PC-3 (cell line): ENCODE measurements at places on chromosomes 13 and 19. TPM values are rescaled to one million over a fixed set of nuclear protein-coding genes. Genes with fewer than 3 reads are reported as not detected.

GRCh38 chr19:4861147-4861546, 6.3 kb downstream of the PLIN3 start:
- peak; percentile 19 for DNase-seq

GRCh38 chr19:46412650-46413261, 608 bp downstream of the CCDC8 start:
- no peak for DNase-seq

- peak; percentile 99 for DNase-seq
Observed at GRCh38 chr19:13398780-13399726, 107.2 kb downstream of the CACNA1A start.

- no peak for DNase-seq
Observed at GRCh38 chr13:65473196-65473595, 1756.9 kb downstream of the PCDH9 start.

- DNase-seq, result peak; percentile 84
Observed at GRCh38 chr19:46866407-46867136, 5.8 kb downstream of the ARHGAP35 start.

- no peak for DNase-seq
Observed at GRCh38 chr13:114077099-114077932, 55.1 kb downstream of the RASA3 start.

DNA sequence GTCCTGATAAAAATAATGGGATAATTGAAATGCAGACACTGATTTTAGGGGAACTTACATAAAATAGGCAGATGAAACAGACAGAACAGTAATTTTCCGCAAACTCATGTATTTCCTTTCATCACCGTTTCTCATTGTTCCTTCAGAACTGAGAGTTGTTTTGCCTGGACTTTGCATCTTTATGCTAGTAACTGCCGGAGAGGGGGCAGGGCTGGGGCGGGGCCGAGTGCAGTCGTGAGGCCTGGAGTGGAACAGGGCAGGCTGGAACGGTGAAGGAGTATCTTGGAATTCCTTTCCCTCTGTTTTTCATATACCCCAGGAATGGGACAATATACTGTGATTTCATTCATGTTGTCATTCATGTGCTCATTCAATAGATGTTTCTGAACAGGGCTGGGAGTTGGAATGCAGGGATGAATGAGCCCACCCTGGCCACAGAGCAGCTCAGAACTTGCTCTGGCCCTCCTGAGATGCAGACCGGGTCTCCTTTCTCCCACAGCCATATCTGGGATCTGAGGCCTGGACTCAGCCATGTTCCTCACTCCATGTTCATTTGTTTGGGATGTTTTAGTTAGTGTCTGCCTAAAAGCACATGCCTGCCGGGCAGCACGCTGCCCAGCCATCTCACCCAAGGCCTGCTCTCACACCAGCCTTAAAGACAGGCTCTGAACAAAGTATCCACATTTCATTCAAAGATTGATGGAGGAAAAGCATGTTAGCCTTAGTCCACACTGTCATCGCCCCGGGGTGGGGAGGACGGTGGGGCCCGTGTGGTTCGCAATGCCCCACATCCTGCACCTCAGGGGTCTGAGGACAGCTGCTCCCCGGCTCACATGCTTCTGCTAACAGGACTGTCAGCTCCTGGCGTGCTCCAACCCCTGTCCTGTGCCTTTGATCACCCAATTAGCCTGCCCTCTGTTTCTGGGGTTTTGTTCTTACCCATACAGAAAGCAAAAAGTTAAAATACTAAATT, 92.9 kb downstream of the SOX1 start:
- no peak for DNase-seq

DNA sequence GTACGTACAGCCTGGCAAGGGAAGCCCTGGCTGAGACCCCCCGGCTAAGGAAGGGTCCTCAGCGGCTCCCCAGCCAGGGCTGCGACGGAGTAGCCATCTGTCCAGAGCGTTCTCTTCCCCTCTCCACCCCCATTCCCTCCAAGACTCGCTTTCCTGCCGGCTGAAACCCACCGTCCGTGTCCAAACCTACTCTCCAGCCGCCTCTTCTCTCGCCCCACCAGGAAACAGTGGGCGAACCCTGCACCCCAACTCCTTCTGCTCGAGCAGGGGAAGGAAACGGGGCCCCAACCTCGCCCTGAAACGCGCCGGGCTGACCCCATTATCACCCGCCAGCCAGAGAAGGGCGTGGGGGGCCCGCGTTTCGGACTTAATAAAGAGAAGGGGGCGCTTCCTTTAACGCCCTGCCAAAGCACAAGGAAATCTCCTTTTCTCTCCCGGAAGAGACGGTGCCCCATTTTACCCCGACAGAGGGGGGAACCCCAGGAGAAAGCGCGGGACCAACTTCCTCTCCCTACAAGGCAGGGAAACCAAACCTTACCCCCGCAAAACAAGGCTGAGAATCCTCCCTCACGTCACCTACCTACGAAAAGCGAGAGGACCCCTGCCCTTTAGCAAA, 2.5 kb downstream of the ZC3H4 start:
- no peak for DNase-seq

DNA sequence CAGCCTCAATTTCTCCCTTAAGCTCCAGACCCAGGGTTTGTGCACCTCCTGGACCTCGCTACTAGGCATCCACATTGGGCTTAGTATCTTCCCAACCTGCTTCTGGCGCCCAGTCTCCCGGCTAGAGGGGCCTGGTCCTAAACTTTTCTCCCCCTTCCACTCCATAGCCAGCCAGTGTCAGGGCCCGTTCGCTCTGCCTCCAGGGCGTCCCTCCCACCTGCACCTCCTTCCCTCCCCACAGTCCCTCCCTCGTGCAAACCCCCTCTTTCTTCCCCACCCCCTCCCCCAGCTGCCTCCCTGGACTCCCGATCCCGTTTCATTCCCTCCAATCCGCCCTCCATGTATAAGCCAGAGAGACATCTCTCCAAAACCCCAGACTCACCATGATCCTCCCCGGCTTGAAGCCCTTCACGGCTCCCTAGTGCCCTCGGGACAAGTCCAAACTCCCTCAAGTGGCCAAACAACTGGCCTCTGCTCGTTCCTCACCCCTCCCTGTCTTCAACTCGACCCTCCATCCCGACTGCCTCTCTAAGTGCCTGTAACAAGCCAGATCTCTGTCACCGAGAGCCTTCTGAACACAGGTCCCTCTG, 997 bp upstream of the SAMD4B start:
- peak; percentile 9 for DNase-seq

- no peak for DNase-seq
Observed at GRCh38 chr19:3733549-3734309, 25.5 kb downstream of the TJP3 start.

- DNase-seq, result peak; percentile 75
Observed at GRCh38 chr19:1000095-1000494, at the start of gene GRIN3B. Gene GRIN3B, plus strand, starts transcription at chr19:1000419. Its CDS starts 19 bp downstream, at chr19:1000438.

DNA sequence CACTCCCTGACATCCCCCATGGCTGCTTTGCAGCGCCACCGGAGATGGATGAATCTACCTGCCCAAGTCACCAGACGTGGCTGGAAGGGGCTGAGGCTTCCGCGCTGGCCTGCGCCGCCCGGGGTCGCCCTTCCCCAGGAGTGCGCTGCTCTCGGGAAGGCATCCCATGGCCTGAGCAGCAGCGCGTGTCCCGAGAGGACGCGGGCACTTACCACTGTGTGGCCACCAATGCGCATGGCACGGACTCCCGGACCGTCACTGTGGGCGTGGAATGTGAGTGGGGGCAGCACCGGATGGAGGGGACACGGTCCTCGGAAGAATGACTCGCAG, 4.6 kb downstream of the ICAM5 start:
- DNase-seq, result no peak

DNA sequence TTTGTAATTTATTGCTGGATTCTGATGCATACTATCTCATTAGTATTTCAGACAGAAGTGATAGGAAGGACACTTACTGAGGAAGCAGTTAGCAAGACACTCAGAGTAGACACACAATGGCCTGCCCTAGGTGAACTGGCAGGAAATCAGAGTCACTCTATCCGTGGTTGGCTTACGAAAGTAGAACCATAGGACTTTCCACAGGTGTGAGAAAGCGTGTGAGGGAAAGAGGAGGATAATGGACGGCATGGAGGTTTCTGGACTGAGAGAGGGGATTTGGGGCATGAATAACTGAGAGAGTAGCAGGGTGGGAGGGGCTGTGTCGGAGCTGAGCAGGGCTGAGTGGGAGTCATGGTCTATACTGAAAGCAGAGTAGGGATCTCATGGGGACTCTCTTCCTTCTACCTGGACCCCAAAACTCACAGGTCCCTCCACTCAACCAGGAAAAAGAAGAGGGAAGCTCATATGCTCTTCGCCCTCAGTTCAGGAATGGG, 18.7 kb upstream of the EID2 start:
- no peak for DNase-seq

DNA sequence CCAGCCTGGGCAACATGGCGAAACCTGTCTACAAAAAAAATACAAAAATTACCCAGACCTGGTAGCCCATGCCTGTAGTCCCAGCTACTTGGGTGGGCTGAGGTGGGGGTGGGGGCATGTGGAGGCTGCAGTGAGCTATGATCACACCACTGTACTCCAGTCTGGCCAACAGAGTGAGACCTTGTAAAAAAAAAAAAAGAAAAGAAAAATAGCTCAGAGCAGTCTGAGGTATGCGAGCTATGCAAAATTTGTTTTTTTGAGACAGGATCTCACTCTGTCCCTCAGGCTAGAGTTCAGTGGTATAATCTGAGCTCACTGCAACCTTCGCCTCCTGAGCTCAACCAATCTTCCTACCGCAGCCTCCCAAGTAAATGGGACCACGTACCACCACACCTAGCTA, 7.1 kb upstream of the TOMM40 start:
- DNase-seq, result no peak

- no peak for DNase-seq
Observed at GRCh38 chr13:107845911-107846310, 369.4 kb downstream of the LIG4 start.

RNF225 gene
- 2.2 TPM in 1 of 2 replicates, not detected in the other for total RNA-seq

CFD gene
- 22.4 and 38.0 TPM in 2 replicates for total RNA-seq

EPSTI1 gene
- total RNA-seq, result 1.3 and 1.9 TPM in 2 replicates

FLT1 gene
- total RNA-seq, result 1.2 and 2.2 TPM in 2 replicates

DNAAF3 gene
- 30.0 and 45.7 TPM in 2 replicates for total RNA-seq

TEX101 gene
- not detected in 2 replicates for total RNA-seq

KANK3 gene
- total RNA-seq, result 0.81 and 0.87 TPM in 2 replicates

COG3 gene
- 28.8 and 30.8 TPM in 2 replicates for total RNA-seq
